ENCODE measurements at places on chromosomes 4 and X. TPM values are rescaled to one million over a fixed set of nuclear protein-coding genes. Genes with fewer than 3 reads are reported as not detected.

Gene RAB9A
- total RNA-seq, result 17.7 TPM

Gene PAGE2B
- total RNA-seq, result not detected

Gene SAGE1
- total RNA-seq, result not detected

Gene ADH1A
- total RNA-seq, result not detected

Gene SLC6A14
- not detected for total RNA-seq

Gene UCHL1
- total RNA-seq, result 407 TPM

Gene H2BW2
- not detected for total RNA-seq

Gene USP26
- total RNA-seq, result not detected

Gene HAND2
- total RNA-seq, result 8.6 TPM

Gene CHIC2
- total RNA-seq, result 68.0 TPM

Gene PROM1
- 0.07 TPM for total RNA-seq

Gene CORIN
- total RNA-seq, result 0.56 TPM

Gene NAT8L
- 0.07 TPM for total RNA-seq

- no peak for DNase-seq
Observed at GRCh38 chr4:64156253-64156652, 253.0 kb downstream of the TECRL start.

- DNase-seq, result no peak
Observed at GRCh38 chr4:65083076-65083475, 587.2 kb downstream of the EPHA5 start.

DNA sequence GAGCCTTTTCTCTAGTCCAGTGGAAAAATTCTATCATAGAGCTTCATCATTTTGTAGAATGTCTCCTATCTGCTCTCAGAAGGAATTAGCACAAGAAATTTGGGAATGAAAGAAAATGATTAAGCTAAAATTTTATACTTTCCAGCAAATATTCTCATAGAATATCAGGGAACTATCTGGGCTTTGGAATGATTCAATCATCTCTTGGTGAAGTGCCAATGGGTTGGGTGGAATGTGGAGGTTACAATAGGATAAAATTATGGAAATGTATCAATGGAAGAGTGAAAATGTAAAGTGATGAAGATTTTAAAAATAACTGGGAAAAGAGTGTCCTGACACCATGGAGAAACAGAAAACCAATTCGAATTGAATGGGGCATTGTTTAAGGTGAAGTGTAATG is 119.0 kb upstream of the MID1 start:
- DNase-seq, result no peak

- DNase-seq, result no peak
Observed at GRCh38 chrX:36431819-36432218, 512.3 kb downstream of the CFAP47 start.

DNA sequence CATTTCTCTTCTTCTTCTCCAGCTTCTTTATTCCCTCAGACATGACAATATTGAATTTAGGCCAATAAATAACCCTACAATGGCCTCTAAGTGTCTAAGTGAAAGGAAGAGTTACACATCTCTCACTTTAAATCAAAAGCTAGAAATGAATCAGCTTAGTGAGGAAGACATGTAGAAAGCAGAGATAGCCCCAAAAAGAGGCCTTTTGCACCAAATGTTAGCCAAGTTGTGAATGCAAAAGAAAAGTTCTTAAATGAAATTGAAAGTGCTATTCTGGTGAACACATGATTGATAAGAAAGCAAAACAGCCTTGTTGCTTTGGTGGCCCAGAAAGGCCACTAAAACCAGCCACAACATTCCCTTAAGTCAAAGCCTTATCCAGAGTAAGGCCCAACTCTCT is 146.2 kb upstream of the HHIP start:
- DNase-seq, result no peak

DNA sequence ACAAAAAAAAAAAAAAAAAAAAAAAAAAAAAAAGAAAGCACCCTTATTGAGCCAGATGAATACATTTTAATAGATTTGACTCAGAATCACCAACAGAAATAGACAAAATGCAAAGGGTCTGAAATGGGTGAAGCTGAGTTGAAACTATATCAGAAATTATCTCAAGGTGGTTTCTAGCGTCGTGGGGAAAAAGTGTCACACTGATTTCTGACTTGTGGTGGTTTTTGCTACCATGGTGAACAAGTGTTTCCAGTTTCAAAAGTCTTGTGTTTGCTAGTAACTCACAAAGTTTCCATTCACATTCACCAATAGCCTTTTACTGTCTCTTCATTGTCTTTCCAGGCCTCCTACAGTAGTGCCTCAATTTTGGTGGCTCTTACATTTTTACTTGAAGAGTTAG is 135.5 kb downstream of the ARHGAP24 start:
- DNase-seq, result no peak

GRCh38 chr4:25101836-25102235 is 58.4 kb downstream of the SEPSECS start:
- DNase-seq, result no peak

- DNase-seq, result no peak
Observed at GRCh38 chrX:117274965-117275364, 812.2 kb upstream of the CT83 start.

- no peak for DNase-seq
Observed at GRCh38 chr4:124768596-124769365, 56.2 kb upstream of the ANKRD50 start.

- DNase-seq, result no peak
Observed at GRCh38 chrX:41308884-41309647, 24.9 kb upstream of the DDX3X start.

- DNase-seq, result no peak
Observed at GRCh38 chrX:18887825-18888212, 96.1 kb downstream of the PHKA2 start.

DNA sequence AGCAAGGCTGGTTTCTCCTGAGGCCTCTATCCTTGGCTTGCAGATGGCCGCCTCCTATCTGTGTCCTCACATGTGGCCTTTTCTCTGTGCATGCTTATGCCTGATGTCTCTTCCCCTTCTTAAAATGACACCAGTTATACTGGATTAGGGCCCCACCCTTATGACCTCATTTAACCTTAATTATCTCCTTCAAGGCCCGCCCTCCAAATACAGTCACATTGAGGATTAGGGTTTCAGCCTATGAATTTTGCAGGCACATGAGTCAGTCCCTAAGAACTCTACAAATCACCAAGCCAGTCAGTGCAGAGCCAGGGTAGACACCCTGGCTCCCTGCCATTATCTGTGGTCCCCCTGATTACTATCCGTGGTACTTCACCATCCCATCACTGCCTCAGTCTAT is 51.6 kb downstream of the MAML3 start:
- DNase-seq, result no peak

DNA sequence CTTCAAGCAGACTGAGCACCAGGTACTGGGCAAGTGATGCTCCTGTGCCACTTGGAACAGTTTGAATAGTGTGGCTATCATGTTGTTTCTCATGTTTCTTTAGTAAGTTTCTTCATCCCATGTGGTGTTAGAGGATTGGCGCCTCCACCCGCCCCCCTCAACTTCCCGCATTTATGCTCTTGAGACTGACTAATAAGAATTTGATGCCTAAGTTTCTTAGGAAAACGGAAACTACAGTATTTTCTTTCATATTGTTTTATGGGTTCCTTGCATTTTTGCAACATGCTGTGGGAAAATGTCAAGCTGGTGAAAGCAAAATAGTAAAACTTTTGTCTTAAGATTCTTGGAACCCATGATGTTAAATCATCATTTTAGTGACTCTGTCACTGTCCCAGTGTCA is 101.2 kb upstream of the SLC4A4 start:
- no peak for DNase-seq

DNA sequence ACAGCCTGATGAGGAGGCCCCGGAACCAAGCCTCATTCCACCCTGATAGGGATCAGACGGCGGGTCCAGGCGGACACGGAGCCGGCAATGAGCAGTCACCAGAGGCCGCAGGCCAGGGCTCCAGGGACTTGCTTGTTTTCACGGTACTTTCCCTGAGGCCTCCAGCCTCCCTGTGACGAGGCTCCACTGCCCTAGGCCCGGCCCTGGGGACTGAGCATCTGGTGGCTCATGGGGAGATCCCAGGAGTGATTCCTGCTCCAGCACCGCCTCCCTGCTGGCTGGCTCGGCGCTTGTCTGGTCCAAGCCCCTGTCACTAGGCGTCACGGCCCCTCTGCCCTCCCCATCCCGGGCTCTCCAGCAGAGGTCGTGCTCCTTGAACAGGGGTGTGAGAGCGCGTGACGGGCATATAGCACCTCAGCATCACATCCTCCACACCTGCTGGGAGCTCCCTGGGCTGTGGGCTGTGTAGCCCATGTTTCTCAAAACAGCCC is 14.1 kb downstream of the HTRA3 start:
- DNase-seq, result no peak

GRCh38 chrX:12570859-12571501 is 220.2 kb upstream of the PRPS2 start:
- DNase-seq, result no peak

GRCh38 chr4:38560768-38561558 is 103.0 kb upstream of the KLF3 start:
- no peak for DNase-seq

- DNase-seq, result no peak
Observed at GRCh38 chr4:90190525-90190924, 63.3 kb downstream of the CCSER1 start.

- DNase-seq, result no peak
Observed at GRCh38 chr4:26780539-26780938, 80.1 kb upstream of the STIM2 start.

GRCh38 chr4:158042591-158043030 is 130.2 kb downstream of the GASK1B start:
- DNase-seq, result no peak

GRCh38 chr4:6307230-6307629 is 37.6 kb downstream of the WFS1 start:
- DNase-seq, result no peak

Data from pulmonary artery endothelial cell (primary cell).